Heart right ventricle (tissue), 16 donors: ENCODE measurements at places on chromosomes 6 and 20.
A peak's percentile ranks its signal among the peaks of the same experiment; 100 is the strongest.

GRCh38 chr6:42674780-42675179, 47.6 kb downstream of the PRPH2 start:
- no peak for DNase-seq

DNA sequence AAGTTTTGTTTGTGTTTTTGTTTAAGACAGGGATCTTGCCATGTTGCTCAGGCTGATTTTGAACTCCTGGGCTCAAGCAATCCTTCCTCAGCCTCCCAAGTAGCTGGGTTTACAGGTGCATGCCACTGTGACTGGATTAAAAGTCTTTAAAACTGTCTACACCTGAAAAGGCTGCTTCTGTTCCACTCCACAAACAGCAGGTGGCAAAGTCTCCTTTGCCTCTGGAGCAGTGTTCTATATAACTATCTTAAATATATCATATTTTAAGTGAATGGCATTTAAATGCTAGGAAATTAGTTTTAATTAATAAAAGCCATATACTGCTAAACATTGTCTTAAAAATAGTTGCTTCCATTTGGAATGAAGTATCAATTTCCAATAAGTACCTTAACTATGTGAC, 89.2 kb upstream of the BCLAF1 start:
- DNase-seq, result no peak

GRCh38 chr20:3165473-3166337, 6.0 kb upstream of the FASTKD5 start:
- peak; percentile 76 for DNase-seq

DNA sequence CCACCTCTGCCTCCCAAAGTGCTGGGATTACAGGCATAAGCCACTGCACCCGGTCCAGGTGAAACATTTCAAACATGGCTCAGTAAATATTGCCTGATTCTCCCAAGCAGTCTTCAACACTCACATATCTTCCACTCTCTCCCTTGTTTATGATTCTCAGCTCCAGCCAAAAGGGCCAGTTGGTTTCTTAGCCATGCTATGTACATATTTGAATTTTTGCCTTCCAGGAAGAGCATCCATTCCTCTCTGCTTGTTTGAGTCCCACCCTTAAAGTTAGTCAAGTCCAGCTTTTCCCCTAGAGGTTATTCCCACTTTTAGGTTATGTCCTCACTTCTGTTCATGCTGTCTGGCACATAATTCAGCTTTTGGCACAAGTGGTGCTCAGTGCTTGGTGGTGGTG, 5.9 kb downstream of the KIFC1 start:
- DNase-seq, result no peak

DNA sequence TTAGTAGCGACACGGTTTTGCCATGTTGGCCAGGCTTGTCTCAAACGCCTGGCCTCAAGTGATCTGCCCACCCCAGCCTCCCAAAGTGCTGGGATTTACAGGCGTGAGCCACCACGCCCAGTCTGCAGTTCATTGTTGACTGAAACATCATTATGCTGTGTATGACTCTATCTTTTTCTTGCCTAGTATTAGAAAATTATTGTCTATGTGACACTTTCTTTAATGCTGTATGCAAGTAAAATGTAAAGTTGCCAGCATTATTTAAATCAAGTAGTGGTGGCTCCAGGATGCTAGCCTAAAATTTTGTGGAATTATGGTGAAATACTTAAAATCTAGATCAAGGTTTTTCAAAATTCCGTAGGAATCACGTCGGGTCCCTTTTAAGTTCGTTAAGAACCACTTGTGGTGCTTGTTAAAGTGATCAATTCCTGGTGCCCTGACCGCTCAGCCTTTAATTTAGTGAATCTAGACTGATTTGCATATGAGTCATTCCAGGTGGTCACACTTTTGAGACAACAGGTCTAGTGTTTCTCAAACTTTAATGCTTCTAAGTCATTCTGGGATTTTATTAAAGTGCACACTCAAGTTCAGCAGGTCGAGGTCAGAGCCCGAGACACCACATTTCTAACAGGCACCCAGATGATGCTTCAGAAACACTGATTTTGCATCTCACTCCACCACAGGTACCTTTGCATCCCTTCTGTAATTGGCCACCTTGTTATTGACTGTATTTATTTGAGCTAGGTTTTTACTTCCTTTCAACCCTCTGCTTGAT, 132.6 kb upstream of the MTHFD1L start:
- DNase-seq, result no peak

DNA sequence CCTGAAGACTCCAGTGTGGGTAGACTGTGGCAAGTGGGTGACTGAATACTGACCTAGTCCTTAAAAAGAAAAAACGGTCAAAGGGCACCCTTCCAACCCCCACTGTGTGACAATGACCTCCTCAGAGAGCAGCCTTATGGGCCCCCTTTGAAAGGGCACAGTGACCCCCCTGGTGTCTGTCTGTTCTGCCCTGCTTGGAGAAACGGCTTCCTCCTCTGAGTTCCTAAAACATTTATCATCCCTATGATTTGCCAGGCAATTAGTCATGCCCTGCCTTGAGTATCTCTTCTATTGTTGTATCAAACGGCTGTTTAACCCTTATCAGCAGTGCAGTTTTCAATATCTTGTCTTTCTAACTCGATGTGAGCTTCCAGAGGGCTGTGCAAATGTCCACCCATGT, 21.0 kb upstream of the STX16 start:
- DNase-seq, result no peak

DNA sequence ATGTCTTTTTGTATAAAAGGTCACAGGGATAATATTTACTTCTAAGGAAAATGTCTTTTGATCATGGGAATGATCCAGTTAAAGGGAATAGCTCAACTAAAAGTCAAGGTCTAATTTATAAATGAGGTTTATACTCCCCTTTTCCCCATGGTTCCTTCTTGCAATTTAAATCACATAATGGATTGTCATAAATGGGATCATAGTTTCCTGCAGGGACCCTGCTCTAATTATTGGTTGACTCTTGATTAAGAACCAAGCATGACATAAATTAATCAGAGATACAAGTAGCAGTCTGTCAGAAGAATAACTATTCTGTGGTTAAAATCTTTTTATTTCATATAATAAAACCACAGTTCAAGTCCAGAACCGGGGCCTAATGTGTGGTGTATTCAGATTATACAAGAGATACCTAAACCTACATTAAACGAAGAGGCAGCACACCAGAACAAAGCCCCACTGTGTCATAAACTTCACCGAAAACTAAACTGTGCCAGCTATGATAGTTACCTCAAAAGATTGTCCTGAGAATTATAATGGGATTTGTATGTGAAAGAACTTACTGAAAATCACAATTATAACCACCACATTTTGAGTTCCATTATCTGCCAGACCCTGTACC, 43.0 kb upstream of the CD83 start:
- DNase-seq, result no peak

DNA sequence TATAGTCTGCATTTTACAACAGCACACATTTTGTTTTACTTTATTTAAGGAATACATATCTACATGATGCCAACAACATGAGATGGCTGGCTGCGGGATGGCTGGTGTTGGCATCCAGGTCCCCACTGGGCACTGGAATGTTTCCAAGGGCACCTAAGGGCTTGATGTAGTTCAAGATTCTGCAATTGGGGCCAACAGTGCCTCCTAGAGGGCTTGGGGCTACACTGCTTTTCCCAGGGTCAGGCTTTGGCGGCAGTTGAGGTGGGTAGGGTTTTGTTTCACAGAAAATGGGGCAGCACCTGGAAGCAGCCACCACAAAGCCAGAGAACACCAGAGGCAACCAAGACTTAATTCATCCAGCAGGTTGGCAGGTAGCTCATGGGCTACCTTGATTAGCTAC, 202.2 kb upstream of the PRND start:
- no peak for DNase-seq

- no peak for DNase-seq
Observed at GRCh38 chr20:31474097-31474436, 860 bp downstream of the DEFB124 start.

DNA sequence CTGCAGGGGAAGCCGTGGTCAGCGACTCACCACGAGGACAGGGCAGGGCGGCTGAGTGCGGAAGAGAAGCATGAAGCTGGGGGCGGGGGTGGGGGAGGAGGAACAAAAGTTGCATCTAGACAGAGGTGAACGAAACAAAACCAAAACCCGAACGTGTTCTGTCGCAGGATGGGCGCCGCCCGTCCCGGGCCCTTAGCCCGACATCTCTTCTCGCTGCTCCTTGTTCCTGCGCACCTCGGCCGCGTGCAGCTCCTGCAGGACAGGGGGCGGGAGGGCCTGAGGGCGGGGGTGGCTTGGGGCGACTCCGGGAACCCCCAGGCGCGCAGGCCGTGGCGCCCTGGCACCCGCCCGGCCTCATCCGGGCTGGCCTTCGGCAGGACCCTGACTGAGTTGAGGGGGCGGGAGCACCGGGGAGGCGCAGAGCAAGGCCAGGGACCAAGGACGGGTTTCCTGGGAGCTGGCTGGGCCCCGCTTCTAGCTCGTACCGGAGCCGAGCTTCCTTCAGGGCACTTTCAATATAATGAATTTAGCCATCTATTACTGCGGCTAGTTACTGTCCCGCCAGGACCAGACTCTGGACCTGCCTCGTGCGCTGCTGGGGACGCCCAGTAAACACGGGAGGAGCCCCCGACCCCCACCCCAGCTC, 12.0 kb downstream of the STMN3 start:
- peak; percentile 48 for DNase-seq

GRCh38 chr6:137157601-137158000, 15.8 kb downstream of the IL22RA2 start:
- DNase-seq, result no peak

DNA sequence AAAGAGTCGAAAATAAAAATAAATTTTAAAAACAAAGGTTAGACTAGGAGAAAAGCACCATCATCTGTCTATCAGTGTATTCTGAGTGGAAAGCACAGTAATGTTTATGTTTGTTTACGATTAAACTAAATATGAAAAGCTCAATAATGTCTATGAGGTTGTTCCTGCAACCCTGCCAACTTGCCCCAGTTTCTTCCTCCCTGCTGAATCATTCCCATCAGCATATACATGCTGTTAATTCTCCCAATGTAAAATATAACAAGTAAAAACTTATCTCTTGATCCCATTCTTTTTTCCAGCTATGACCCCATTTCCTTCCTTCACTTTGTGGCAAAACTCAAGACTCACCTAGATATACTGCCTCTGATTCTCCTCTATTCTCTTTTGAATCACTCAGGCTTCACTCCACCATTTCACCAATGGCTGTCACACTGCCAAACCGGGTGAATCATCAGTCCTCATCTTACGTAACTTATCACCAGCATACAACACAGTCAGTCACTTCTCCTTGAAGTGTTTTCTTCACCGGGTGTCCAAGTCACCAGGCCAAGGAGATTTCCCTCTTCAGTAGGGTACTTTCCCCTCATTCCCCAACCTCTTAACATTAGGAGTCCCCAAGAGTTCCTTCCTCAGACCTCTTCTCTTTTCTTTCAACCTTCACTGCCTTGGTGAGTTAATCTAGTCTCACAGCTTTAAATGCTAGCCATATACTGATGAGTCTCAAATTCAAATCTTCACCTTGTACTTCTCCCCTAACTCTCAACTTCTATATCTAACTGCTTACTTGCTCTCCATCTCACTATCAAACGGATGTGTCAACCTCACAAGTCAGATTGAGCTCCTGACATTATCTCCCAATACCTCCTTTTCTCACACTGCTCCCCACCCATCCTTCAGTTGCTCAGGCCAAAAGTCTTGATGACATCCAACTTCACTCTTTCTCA, 6.2 kb downstream of the TMEM242 start:
- DNase-seq, result peak; percentile 38

DNA sequence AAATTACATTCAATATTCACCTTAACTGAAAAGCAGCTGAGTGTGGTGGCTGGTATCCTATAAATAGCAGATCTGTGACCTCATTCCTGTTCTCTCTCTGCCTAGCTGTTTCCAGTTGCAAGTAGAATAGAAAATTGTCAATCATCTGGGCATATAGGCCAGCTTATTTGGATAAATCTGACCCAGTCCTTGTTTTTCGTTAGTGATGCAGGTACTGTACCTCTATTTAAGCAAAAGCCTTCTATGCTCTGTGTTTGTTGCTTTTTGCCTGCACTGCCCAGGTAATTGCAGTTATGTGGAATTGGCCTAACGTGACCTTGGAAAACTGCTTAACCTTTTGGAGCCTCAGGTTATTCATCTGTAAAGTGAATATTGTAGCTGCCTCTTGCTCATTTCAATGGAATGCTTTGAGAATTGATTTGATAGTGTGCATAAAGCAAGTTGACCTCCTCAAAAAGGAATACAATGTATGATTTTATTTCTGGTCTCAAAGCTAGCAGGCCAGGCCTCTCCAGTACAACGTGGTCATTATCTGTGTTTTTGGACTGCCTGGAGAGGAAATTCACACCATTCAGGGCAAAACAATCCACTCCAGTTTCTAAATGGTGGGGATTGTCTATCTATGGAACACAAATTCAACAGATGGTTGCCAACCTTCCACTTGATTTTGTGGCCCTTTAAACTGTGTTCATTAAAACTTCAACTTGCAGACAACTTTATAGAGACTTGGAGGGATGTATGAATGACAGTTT, 508.7 kb upstream of the CITED2 start:
- DNase-seq, result no peak

DNA sequence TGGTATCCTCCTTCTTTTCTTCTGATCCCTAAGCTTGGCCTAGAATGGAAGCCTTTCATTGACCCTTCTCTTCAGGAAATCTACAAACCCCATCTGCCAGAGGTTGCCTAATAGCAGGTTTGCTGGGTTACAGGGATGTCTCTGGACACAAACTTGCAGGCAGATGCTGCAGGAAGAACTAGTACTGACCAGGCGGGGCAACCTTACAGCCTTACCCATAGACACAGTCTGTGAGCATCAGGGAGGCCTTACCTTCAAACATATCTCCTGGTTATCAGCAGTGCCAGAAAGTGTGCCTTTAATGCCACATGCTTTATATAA, 2.6 kb downstream of the SCUBE3 start:
- DNase-seq, result no peak

GRCh38 chr6:40999569-40999968, 39.5 kb downstream of the UNC5CL start:
- peak; percentile 43 for DNase-seq

DNA sequence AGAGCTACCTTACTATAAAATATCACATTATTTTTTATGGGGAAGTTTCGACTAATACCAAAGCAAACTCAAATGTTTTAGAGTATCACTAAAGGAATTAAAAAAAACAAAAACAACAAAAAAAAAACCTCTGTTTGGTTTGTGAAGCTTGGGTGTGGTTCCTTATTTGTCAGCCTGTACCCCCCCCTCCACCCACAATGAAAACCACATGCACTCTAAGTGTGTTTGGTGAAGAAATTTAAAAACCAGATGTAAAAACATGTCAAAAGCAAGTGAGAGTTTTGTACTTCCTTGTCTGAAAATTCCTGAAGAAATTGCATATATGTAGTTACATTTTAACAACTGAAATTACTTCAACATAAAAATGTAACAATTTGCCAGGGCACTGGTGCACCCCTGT, 3.1 kb downstream of the STK38 start:
- DNase-seq, result no peak

GRCh38 chr6:118719351-118720124, 68.1 kb upstream of the CEP85L start:
- no peak for DNase-seq

GRCh38 chr6:129188795-129189194, 305.9 kb downstream of the LAMA2 start:
- DNase-seq, result no peak

DNA sequence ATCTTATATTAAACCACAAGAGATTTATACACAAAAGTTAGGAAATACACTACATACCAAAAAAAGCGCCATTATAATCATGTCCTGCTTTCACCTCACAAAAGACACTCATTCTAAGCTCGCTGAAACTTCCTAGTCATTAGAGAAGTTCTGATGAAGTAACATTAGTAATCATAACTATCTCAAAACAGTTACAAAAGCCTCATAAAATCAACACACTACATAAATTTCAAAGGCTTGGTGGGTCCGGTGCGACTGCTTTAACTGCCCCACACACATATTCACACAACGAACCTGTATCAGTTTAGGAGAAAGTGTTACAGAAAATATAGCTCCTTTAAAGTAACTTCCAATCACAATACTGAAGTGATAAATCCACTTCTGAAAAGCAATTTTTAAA, 1.9 kb downstream of the PHIP start:
- no peak for DNase-seq
